ENCODE measurements at places on chromosomes 6 and 20. TPM values are rescaled to one million over a fixed set of nuclear protein-coding genes. Genes with fewer than 3 reads are reported as not detected.

- DNase-seq: peak; percentile 44
These were observed 38.5 kb upstream of the AHI1 start for GRCh38 chr6:135535989-135536414.

ECT2L gene
- 0.12 TPM for total RNA-seq

- no peak for DNase-seq
These were observed 13.5 kb upstream of the MLIP start for GRCh38 chr6:54097753-54098152.

- no peak for DNase-seq
These were observed 81.4 kb upstream of the TCF21 start for GRCh38 chr6:133807501-133807900.

DNA sequence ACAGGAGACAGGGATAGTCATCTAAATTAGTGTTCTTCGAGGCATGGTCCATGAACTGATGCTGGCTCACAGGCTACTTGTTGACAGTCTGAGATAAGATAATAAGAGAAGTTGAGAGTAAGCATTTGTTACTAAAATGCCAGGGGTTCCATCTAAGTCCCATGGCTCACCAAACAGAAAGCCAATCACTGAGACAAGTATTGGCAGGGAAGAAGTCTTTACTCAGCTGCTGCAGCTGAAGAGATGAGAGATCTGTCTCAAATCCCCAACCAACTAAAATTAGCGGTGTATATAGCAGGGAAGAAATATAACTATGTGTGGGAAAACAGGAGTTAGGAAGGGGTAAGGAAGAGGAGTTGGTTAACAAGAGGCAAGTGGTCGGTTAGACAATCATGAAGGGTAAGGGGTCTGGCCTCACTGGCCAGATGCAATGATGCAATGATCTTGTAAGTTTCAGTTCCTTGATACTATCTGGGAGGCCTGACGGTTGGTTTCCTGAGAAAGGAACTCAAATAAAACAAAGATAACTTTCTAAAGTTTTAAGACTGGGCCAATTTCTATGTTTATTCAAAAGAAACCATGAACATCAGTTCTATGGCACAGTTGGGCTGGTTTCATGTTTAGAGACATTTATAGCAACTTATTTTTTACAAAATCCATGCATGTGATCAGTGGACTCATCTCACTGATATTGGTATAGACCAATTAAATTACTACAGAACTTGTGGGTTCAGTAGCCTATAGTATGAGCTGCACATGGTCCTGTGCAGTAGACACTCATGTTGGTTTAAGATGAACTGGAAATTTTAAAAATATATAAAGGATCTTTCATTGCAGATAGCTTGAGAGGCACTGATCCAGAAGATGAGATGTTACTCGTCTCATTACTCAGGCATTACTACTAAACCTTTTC lies 9.9 kb upstream of the HEBP2 start:
- DNase-seq: no peak

DNA sequence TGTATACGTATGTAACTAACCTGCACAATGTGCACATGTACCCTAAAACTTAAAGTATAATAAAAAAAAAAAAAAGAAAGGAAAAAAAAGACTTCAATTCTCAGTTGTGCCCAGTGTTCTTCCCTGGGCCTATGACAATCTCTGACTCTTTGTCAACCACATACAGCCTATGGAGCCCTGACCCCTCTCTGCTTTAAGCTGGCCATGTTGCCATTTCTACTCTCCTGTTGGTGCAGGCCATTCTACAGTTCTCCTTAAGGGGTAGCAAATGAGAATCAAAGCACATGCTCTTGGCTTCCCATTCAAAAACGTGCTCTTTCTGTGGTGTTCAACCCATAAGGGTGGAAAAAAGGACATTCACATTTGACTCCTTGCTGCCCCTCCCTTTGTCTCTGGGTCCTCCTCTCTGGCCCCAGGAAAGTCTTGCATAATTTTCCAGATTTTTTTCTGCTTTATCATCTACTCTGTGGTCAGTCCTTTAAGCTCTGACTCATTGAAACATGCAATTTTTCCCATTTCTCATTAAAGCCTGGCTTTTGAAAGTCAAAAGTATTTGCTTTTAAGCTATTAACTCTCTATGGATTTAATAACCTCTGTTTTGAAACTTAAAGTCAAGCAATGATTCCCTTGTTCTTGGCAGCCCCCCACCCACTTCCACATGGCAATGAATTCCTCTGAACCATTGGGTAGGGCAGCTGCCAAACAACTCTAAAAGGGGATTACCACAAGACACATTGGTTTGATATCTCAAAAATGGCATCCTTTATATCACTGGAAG lies 208.6 kb upstream of the MCHR2 start:
- no peak for DNase-seq

PPP1R11 gene
- 37.4 TPM for total RNA-seq

RNF144B gene
- total RNA-seq: 30.3 TPM

GRCh38 chr20:8587810-8588209 lies 455.7 kb downstream of the PLCB1 start:
- no peak for DNase-seq

- peak; percentile 12 for DNase-seq
These were observed 32.8 kb upstream of the BCAS1 start for GRCh38 chr20:54103067-54103761.

DNA sequence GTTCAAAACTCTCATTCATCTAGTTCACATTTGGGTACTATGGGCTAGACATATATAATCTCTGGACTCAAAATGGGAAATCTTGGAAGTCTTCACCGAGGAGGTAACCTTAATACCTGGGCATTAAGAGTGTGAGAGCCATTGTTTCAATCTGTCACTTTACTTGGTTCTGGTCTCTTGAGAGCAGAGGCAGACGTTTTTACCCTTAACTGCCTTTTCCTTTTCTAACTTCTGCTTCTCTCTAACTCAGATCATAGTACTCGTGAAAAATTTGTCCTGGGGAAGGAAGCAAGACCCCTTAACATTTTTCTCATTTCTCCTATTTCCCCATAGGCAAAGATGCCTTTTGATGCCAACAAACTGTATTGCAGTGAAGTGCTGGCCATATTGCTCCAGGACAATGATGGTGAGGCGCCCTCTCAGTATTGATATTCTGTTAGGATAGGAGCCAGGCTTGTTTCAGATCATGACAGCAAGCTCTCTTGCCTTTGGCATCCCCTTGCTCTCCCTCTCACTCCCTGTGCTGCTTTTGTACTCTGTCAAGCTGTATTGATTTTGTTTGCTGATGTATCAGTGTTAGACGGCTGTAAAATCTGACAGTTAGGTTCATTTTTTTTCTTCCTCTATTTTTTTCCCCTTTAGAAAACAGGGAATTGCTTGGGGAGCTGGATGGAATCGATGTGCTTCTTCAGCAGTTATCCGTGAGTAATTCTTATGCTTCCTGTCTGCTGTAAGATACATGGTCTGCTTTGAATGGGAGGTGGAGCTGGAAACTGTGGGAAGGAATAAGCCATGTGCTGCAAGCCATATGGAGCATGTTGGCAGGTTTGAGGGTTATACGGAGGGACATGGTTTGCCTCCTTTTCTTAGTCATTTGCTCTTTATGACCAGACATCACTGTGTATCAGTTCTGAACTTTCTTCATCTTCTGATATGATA lies 83.5 kb downstream of the CTNNBL1 start:
- no peak for DNase-seq

GRCh38 chr20:23289724-23290395 lies 60.7 kb upstream of the NXT1 start:
- no peak for DNase-seq

C20orf202 gene
- not detected for total RNA-seq

All from glomerular endothelial cell (primary cell).